Hematopoietic multipotent progenitor cell treated with erythropoietin and hydrocortisone succinate and interleukin-3 and kit ligand, for 6 days (in vitro differentiated cells): ENCODE measurements at places on chromosomes 3 and 15.

GRCh38 chr3:149003653-149004305 lies 12.4 kb downstream of the GYG1 start:
- no peak for DNase-seq

GRCh38 chr3:124570232-124570631 lies 160.0 kb upstream of the UMPS start:
- no peak for DNase-seq

- peak; percentile 8 for DNase-seq
Measured at GRCh38 chr15:80856400-80856799, 77.2 kb downstream of the CEMIP start.

DNA sequence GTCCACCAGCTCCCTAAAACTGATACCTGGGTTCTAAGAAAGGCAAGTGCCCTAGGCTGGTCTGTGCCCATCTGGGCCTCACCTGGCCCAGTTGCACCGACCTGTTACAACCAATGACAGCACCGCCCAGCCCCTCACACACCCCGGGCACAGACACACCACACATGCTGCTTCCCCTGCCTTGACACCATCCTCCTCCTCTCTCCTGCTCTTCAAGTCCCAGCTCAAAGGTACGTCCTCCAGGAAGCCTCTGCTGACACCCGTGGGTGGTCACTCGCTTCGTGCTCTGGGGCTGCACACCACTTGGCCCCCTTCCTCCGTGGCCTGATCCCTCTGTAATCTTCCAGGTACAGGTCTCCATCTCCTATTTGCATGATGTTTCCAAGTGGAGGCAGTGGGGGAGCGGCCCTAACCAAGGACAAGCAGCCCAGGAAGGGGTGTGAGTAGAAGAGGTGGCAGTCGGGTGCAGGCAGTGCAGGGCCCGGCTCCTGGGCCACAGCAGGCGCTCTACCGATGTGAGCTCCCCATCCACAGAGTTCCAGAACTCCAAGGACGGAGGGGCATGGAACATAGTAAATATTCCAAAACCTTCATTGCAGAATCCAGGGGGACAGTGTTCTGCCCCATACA lies 144.6 kb downstream of the NUP210 start:
- no peak for DNase-seq

- DNase-seq, result peak; percentile 86
Measured at GRCh38 chr15:101499863-101500713, 10.6 kb upstream of the PCSK6 start.

- DNase-seq, result no peak
Measured at GRCh38 chr15:100334905-100335304, 6.9 kb downstream of the ADAMTS17 start.

GRCh38 chr15:56094171-56094570 lies 100.8 kb upstream of the NEDD4 start:
- DNase-seq, result peak; percentile 59

GRCh38 chr3:167728176-167728575 lies 6.5 kb downstream of the PDCD10 start:
- DNase-seq, result no peak

DNA sequence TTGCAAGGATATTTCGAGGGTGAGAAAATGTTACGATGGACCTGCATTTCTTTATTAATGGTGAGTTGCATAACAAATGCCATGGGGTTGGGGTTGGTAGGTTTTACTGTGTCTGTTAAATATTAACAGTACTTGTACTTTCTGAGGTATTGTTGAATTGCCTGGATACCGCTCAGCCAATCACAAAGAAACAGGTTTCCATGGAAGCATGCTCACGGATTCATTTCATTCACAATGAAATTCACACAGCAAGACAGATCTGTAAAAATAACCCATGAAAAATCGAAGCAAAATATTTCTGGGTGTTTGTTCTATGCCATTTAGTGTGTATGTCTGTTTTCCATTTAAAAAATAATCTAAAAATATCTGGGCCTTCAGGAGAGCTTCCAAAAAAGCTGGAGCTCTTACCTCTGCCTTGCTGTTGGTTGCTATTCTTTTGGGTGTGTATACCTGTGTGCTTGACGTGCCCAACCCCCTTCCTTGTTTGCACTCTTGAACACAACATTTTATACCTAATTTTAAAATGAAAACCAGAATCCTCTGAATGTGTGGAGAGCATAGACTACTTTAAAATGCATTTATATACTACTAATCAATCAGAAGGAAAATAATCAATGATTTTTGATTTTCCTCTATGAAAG lies 479.8 kb upstream of the TBL1XR1 start:
- DNase-seq, result no peak

- no peak for DNase-seq
Measured at GRCh38 chr3:128273109-128273840, 120.0 kb downstream of the EEFSEC start.

DNA sequence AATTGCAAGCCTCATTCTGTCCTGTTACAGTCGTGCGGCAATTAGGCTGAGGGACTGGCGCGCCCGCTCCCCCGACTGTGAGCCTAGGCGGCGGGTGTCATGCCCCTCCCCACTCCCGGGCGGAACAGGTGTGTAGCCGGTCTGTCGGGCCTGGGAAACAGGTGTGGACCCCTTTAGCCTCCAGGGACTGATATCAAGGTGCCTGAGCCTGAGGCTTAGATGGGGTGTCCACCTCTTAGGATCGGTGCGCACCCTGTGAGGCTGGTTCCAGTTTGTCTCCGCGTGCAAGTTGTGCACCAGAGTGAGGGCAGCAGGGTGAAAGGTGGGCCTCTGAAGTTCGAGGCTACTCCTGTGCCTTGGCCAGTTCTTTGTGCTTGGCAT lies 686 bp downstream of the VPS8 start:
- DNase-seq, result no peak

DNA sequence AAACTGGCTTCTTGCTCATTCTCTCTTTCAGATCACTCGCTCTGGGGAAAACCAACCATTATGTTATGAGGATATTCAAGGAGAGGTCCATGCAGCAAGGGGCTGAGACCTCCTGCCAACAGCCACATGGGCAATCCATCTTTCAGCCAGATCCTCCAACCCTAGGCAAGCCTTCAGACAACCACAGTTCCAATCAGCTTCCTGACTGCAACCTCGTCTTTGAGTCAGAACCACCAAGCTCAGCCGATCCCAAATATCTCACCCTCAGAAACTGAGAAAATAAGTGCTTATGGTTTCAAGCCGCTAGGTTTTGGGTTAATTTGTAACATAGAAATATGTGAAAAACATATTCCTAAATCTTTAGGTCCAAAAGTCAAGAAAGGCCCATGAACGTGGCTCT lies 10.3 kb downstream of the LDHAL6B start:
- no peak for DNase-seq

DNA sequence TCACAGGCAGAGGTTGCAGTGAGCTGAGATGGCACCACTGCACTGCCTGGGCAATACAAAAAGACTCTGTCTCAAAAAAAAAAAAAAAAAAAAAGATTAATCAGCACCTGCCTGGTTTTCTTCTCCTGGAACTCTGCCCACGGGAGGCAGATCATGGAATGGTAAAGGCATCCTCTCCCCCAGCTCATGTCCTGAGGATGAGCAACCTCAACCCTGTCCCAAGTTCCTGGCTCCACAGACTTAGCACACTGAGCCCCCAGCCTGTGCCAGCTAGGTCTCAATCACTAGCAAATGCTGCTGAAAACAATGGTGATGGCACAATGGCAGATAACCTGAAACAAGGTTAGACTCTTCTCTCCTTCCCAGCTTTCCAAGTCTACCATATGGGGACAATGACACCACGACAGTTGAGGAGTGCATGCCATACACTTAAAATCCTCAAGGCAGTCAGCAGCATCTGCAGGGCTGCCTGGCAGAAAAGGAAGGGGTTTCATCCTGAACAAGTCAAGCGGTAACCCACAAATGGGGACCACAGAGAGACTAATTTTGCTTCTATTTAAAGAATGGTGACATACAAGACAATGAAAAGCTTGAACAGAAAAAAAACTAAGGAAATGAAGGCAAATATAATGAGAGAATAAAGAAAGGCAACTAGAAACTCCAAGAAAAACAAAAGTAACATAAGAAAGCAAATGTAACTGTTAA lies 4.8 kb downstream of the CLN6 start:
- peak; percentile 51 for DNase-seq

DNA sequence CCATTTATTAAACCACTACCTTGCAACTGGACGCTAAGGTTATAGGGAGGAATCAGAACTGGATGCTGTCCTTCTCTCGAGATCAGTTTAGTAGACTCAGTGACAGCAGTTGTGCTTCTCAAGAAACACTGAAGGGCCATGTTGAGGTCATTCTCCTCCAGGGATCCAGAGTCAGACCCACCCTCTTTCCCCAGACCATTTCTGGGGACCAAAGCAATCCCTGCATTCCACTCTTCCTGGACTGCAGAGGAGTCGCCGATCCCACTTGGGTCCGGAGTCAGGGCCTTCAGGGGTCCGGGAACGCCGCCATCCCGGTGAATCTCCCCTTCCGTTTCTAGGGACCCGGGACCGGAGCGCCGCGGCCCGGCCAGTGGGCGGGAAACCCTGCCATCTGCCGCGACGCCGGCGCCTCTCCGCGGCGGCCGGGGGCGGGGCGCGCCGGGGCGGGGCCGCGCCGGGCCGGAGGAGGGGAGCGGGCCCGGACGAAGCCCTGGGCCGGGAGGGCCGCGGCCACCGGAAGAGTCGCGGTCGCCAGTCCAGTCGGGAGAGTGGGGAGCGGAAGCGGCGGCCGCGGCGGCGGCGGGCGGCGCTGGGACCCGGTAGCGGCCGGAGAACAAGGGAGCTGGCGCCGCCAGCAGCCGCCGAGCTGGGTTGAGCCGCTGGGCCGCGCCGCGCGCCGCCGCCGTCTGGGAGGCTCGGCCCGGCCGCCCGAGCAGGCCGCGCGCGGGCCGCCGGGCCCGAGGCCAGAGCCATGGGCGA lies at the start of gene DVL3:
Gene DVL3 (plus strand): TSS at position 493 of the 759 bp plus-strand sequence. CDS start 259 bp downstream, at position 752.
- DNase-seq, result peak; percentile 54

- no peak for DNase-seq
Measured at GRCh38 chr3:187855131-187855530, 109.9 kb upstream of the BCL6 start.
